Epithelial cell of proximal tubule (primary cell): ENCODE measurements at places on chromosomes 3 and 15.
A peak's percentile ranks its signal among the peaks of the same experiment; 100 is the strongest.

DNA sequence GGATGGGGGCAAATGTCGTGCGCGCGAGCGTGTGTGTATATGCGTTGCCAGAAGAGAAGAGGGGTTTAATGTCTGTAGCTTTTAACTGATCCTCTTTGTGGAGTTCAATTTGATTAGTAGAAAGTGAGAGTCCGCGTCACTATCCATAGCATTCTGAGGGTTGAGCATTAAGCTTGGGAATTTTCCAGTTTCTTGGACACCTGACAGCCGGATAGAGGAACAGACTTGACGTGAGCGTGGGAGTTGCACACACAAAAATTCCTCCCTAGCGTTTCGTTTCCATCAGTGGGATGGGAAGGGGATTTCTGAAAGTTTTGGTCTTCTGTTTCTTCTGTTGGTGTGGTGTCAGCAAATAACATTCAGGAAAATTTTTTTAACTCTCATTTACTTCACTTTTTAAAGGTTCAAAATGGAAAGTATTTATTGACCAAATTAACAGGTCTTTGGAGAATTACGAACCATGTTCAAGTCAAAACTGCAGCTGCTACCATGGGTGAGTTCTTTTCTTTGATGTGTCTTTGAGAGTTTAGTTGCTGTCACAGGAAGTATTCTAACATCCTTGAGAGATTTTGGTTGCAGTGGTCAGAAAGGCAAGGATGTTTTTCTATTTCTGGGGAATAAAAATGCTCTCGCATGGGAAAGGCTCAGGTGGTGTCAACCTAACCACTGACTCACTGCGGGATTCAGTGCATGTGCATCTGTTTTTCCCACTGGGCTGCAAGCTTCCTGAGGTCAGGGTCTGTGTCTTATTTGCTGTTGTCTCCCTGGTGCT is 841 bp downstream of the POGLUT1 start:
- DNase-seq, result no peak

GRCh38 chr3:58272891-58273290 is 33.2 kb upstream of the RPP14 start:
- no peak for DNase-seq

GRCh38 chr3:152496716-152497115 is 228.0 kb downstream of the MBNL1 start:
- no peak for DNase-seq

GRCh38 chr15:43268111-43269105 is 1.7 kb upstream of the TGM5 start:
- DNase-seq, result no peak

GRCh38 chr15:25718169-25718536 is 145.0 kb downstream of the ATP10A start:
- DNase-seq, result no peak

DNA sequence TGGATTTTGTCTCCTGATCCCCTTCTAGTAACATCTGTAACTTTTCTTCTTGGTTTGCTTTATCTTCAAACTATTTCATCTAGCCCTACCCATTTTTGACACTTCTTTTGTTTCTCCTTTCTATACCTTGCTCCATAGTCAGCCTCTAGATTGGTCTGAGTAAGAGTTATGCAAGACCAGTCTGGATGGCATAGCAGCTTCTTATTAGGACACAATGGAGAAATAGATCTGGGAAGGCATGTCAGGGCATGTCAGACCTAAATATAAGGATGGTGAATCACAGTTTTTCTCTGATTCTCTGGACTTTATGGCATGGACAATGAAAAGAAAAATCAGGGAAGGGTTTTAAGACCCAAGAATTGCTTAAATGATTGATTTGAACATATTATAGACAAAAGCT is 452.5 kb downstream of the RAP2B start:
- DNase-seq, result peak; percentile 50

- DNase-seq, result no peak
These were observed 32.0 kb downstream of the AP4E1 start for GRCh38 chr15:50940506-50940905.

- DNase-seq, result no peak
These were observed 76.3 kb downstream of the UBE3A start for GRCh38 chr15:25362545-25362944.

GRCh38 chr3:69107841-69108240 is 14.6 kb downstream of the LMOD3 start:
- no peak for DNase-seq

- DNase-seq, result no peak
These were observed 686 bp upstream of the P3H2 start for GRCh38 chr3:190121383-190121782.

- DNase-seq, result no peak
These were observed 8.8 kb downstream of the BNIP2 start for GRCh38 chr15:59680346-59680745.

DNA sequence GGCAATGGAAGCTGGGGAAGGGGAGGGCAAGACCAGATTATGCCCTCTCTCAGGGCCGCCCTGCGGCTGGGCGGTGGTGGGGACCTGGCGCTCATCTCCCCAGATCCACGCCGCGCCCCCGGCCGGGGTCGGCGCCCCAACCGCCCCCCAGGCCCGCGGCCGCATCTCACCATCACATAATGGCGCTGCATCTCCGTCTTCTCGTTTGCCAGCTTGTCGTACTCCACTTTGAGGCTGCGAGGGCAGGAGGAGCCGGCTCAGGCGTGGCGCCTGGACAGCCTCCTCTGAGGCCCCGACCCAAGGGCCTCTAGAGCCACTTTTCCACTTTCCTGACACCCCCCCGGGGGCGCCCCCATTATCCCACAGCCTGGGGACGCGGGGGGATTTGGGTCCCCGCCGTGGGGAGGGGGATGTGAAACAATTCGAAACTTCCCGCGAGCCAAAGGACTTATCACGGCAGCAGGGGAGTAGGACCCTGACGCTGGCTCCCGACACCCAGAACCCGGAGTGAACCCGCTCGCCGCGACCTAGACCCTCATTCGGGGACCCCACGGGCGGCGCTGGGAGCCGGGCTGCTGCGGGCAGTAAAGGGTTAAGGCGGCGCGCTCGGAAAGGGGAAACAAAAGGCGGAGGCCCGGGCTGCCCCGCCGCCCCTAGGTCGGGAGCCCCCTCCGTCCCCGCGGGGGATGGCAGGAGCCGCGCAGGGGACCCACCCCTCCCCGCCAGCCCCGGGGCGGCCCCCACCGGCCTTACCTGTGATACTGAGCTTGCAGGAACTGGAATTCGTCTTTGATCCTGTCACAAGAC is 2.1 kb downstream of the TLE3 start:
- DNase-seq, result no peak

DNA sequence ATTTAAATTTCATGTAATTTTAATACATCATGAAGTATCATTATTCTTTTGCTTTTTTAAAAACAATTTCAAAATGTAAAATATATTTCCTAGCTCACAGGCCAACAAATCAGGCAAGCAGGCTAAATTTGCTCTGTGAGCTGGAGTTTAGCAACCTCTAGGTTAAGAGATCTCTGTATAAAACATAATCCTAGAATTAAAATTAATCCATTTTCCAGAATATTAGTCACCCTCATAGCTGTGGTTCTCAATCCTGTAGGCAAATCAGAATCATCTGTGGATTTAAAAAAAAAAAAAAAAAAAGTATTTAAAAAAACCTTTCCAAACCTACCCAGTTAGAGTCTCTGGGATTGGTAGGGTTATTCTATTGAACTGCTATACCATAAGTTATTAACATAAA is 209.7 kb downstream of the MINAR1 start:
- DNase-seq, result no peak

GRCh38 chr3:17179381-17180205 is 294.8 kb downstream of the PLCL2 start:
- no peak for DNase-seq

DNA sequence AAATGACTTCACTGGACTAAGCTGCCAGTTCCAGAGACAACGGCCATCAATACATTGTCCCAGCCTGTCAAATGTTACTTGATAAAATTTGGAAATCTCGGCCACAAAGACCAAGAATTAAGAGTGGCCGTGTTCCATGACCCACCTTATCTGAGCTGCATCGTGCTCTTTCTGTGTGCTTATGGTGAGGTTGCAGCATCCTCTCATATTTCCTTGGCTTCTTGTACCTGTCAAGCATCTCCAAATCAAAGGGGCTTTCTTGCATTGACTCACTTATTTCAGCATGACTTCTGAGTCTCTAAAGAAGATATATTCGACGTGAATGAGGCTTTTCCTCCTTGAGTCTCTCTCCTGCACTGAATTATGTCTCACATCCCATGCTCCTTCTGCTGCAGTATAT is 421.7 kb downstream of the MCTP2 start:
- DNase-seq, result no peak

- DNase-seq, result no peak
These were observed 185.8 kb upstream of the ROBO1 start for GRCh38 chr3:79953591-79954101.

- no peak for DNase-seq
These were observed 4.8 kb downstream of the SCN5A start for GRCh38 chr3:38644662-38645053.

DNA sequence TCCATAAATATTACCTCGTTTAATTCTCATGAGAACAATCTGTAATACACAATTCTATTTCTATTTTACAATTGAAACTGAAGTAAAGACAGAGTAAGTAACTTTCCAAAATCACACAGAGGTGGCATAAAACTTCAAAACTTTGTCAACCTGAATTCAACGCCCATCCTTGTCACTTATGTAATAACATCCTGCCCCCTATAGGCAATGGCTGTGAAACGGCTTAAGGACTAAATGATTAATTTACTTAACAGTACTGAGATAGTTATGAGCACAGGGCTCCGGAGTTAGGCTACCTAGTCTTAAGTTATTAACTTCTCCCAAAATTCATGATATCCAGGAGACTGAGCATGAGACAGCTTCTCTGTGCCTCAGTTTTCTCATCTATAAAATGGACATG is 293.1 kb upstream of the CHRM5 start:
- no peak for DNase-seq

- no peak for DNase-seq
These were observed 332.8 kb downstream of the ULK4 start for GRCh38 chr3:41629072-41629471.

- no peak for DNase-seq
These were observed 55.7 kb downstream of the RLBP1 start for GRCh38 chr15:89165677-89166076.

GRCh38 chr15:68801572-68802148 is 19.0 kb downstream of the ANP32A start:
- no peak for DNase-seq

- no peak for DNase-seq
These were observed 145.2 kb downstream of the VGLL3 start for GRCh38 chr3:86845726-86846125.
